ENCODE measurements at places on chromosomes 12 and 14.
A peak's percentile ranks its signal among the peaks of the same experiment; 100 is the strongest.

DNA sequence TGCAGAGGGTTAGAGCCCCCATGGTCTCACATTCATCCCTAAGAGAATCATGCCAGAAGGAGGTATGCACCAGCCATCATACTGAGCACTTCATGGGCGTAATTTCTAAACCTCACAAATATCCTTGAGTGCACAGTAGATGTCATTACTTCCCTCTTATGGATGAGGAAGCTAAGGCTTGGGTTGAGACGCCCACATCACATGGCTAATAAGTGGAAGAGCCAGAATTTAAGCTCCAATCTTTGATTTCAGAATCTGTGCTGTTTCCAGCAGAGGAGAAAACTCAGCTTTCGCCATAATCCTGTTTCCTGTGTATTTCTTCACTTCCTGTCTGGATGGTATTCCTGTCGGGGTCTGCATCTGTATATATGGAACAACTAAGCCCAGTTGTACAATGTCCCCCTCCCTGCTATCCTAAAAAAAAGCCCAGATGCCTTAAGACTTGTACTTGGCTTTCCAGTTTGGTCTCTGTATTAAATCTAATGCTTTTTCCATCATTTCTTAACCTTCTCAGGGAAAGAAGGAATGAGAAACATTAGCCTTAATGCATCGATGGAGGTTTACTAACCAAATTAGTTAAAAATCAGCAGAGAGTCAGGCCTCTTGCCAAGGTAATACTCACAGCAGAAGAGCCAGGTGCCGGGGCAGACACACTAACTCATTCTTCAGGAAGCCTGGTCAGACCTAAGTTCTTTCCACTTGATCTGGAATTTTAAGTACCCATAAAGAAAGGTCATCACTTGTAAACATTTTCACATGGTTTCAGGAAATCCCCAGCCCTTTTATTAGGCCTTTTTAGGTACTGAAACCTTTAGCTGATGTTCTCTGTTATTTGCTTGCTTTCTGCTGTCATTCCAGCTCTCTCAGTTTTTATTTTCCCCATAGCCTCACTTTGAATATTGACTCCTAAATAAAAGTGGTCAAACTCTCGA is 5.3 kb downstream of the ISCU start:
- no peak for DNase-seq

DNA sequence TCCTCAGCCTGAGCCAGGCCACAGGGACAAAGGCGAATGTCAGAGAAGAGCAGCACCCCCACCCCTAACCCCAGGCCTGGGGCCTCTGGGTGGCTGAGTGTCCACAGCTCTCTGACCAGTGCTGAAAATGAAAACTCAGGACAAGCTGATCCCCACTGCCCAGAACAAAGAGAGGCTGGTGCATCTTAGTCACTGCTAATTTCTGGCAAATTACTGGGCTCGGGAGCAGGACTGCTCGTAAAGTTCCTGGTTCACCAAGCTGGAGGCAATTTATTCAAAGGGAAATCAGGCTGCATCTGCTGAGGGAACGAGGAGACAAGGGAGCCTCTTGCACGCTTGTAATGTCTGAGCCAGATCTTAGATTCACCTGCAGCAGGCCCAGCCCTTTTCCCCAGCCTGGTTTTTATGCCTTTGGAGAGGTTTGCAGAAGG is 43.2 kb downstream of the CALM1 start:
- DNase-seq, result no peak

DNA sequence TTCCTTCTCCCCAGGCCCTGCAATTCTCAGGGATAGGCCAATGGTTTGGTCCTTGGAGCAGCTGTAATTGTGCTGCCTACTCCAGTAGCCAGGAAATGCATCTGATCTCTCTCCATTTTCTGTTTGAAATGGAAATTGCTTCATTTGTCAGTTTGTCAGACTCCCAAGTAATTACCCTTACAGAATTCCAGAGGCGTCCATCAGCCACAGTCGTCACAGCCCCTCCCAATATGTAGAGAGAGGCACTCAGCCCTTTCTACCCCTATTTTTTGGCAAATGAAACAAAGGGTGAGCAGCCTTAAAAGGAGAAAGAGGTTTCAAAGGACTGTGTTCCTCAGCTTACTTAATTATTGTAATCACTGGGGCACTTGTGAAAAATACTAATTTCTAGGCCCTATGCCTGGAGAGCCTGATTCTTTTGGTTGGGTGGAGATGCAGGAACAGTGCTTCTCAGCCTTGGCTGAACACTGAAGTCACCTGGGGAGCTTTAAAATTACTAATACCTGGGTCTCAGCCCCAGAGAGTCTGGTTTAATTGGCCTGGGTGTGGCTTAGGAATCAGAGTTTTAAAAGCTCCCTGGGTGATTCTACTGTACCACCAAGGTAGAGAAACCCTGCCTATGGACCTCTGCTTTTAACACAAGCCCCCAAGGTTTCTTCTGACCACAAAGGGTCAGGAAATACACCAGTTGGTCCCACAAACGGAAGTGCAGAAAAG is 190.0 kb downstream of the EMP1 start:
- DNase-seq, result no peak

- no peak for DNase-seq
Observed at GRCh38 chr12:4189721-4190120, 83.8 kb upstream of the CCND2 start.

- DNase-seq, result peak; percentile 81
Observed at GRCh38 chr14:95515596-95516552, 576 bp downstream of the SYNE3 start.

DNA sequence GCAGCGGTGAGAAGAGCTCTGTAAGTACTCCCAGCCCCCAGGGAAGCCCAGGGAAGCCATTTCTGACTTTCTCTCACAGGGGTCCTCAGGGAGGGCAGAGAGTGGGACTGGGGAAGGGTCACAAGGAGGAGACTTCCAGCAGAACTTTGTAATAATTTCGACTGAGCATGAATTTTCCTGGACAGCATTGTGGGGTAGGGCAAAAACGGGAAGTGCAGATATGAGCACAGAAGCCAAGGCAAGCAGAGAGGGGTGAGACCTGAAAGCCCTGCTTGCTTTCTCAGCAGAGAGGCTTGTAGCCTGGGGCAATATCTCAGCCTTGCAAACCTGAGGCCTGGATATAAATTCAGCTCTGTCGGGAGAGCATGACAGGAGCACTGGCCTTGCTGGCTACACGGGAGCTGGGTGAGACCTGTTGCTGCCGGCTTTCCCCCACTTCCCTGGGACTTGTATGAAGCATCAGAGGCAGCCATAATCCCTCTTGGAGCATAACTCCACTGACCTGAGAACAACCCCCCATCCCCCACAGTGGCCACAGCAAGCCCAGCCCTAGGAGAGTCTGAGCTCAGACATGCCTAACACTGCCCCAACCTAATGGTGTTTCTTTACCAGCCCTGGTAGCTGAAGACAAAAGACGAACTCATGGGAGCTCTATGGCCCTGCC is 9.8 kb upstream of the IQSEC3 start:
- DNase-seq, result no peak

DNA sequence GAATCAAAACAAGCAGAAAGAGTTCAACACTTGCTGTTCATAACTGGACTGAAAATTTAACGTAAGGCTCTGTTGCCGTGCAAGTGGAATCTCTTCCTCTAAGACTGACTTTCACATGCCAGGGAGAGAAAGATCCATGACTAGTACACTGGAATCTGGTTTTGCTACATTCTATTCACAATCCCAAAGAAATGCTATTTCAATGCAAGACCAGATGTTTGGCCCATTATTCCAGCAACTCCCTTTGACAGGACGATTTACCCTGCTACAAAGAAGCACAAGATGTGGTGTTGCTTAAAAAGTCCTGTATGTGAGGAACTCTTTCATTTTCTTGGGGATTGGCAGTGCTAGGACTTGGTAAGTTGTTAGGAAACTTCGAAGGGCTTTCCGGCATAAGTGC is 17.4 kb downstream of the RFC5 start:
- DNase-seq, result peak; percentile 23

- peak; percentile 66 for DNase-seq
Observed at GRCh38 chr12:67540920-67541624, 107.5 kb upstream of the DYRK2 start.

DNA sequence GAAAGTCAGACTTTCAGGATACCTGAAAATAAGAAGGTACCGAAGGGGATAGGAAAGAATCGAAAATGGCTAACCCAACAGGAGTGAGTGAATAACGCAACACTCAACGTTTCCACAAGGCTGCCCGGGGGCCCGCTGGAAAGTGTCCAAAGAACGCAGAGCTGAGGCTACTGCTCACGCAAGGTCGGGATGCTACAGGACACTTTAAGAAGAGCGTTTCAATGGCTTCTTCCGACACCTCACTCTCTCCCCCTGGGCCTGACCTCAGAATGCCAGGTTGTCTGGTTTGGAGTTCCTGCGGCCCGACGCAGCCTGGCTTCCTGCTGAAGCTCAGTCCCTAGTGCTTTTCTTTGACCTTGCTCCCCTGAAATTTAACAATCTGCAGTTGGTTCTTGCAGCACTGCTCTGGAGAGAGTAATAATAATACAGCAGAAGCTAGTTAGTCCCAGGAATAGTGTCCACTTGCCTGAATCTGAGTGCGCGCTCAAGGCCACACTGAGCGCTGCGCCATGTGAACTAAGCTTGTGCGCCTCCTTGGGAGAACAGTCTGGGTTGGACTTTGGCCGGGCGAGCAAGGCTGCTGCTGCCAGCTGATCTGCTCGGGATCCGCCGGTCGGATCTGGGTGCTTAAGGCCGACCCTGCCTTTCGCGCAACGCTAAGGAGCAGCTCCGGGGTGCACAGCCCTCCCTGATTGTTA is 2.0 kb upstream of the ALX1 start:
- DNase-seq, result no peak

- DNase-seq, result no peak
Observed at GRCh38 chr14:32578181-32578580, 249.1 kb downstream of the AKAP6 start.

- peak; percentile 48 for DNase-seq
Observed at GRCh38 chr14:68552602-68553001, 240.3 kb downstream of the ZFP36L1 start.

- no peak for DNase-seq
Observed at GRCh38 chr12:115118177-115118724, 434.3 kb upstream of the TBX3 start.

- DNase-seq, result no peak
Observed at GRCh38 chr14:22656945-22657731, 13.0 kb upstream of the OR6J1 start.

- DNase-seq, result no peak
Observed at GRCh38 chr14:25516838-25517237, 466.9 kb upstream of the STXBP6 start.

GRCh38 chr14:68705741-68706283 is 87.1 kb downstream of the ZFP36L1 start:
- DNase-seq, result no peak

DNA sequence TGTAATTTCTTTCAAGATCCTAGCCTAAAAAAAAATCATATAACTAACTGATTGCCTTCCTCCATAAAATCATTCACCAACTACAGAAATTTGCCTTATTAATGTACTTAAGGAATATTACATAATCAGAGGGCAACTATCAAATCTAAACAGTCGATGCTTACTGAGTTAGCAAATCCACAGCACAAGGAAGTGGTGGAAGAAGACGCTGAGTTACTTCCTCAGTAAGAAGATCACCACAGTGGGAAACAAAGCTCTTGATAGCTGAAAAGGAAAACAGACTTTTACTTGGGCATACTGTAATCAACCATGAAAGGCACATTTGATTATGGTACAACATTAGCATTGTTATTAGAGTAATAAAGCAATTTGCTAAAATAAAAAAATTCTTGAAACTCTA is 48.7 kb downstream of the HEATR5A start:
- DNase-seq, result no peak

- no peak for DNase-seq
Observed at GRCh38 chr12:75632442-75632841, 121.0 kb upstream of the KRR1 start.

GRCh38 chr12:50923361-50924130 is 28.8 kb upstream of the HIGD1C start:
- DNase-seq, result no peak

GRCh38 chr14:102655137-102655536 is 62.7 kb downstream of the RCOR1 start:
- peak; percentile 82 for DNase-seq

DNA sequence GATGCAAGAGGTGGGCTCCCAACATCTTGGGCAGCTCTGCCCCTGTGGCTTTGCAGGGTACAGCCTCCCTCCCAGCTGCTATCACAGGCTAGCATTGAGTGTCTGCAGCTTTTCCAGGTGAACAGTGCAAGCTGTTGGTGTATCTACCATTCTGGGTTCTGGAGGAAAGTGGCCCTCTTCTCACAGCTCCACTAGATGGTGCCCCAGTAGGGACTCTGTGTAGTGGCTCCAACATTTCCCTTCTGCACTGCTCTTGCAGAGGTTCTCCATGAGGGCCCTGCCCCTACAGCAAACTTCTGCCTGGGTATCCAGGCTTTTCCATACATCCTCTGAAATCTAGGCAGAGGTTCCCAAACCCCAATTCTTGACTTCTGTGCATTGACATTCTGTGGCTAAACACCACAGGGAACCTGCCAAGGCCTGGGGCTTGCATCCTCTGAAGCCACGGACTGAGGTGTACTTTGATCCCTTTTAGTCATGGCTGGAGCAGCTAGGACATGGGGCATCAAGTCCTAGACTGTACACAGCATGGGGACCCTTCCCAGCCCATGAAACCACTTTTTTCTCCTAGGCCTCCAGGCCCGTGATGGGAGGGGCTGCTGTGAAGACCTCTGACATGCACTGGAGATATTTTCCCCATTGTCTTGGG is 24.0 kb upstream of the SLC38A1 start:
- no peak for DNase-seq

- DNase-seq, result no peak
Observed at GRCh38 chr12:27094726-27095125, 12.3 kb upstream of the C12orf71 start.

DNA sequence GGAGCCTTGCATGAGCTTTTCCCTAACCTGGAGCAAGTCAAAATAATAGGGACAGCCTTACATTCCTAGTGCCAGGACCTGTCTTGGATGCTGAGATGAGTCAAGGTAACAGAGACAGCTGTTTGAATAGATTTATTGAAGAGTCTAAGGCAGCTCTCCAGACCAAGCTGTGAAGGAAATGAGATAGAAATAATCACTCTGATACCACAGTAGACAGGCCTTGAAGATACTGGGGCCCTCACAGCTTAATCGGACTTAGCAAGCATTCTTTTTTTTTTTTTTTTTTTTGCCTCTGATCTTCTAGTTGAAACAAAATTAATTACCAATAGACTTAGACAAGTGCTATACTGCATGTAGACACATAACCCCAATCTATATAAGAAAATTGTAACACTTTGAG is 3.1 kb upstream of the RNASE9 start:
- DNase-seq, result no peak

GRCh38 chr14:32102152-32102787 is 25.2 kb downstream of the ARHGAP5 start:
- no peak for DNase-seq

- peak; percentile 45 for DNase-seq
Observed at GRCh38 chr14:103716091-103716801, 636 bp downstream of the ZFYVE21 start.

GRCh38 chr12:6582196-6582595 is 14.1 kb upstream of the NOP2 start:
- no peak for DNase-seq

- DNase-seq, result peak; percentile 68
Observed at GRCh38 chr14:21734457-21735074, 60.9 kb upstream of the OR4E1 start.

DNA sequence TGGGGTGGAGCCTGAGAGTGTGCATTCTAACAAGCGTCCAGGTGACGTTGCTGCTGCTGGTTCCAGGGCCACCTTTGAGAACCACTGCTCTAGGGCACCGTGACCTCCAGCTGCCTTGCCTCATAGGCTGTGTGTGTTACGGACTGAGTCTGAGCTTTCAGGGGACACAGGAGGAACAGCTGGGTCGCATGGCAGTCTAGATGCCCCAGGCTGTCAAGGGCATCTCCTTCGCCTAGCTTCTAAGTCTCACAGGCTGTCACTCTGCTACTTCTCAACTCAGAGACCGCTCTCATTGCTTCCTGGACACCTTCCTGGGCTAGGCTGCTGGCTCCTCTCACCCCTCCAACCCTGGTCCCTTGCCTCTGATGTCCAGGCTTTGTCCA is 965 bp downstream of the KRT73 start:
- DNase-seq, result no peak

All from ELR (cell line).